ENCODE measurements at places on chromosomes 13 and 19. TPM values are rescaled to one million over a fixed set of nuclear protein-coding genes. Genes with fewer than 3 reads are reported as not detected.

GRCh38 chr13:114151565-114152284 is 19.3 kb upstream of the RASA3 start:
- DNase-seq, result no peak

DNA sequence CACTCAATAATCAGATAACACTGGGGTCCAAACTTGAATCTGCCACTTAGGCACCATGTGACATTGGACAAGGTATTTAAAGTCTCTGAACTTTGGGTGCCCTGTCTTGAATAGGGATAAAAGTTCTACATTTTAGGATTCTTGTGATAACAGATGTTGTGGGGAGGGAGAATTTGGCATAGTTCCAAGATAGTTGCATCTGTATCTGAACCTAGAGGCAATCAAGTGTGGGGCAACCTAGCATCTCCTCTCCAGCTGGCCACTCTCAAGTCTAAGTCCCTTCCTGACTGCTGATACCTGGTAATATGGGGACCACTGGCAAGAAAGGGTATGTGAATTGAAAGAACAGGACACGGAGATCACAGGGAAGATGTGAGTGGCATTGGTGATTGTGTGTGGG is 256.1 kb downstream of the FOXO1 start:
- no peak for DNase-seq

DNA sequence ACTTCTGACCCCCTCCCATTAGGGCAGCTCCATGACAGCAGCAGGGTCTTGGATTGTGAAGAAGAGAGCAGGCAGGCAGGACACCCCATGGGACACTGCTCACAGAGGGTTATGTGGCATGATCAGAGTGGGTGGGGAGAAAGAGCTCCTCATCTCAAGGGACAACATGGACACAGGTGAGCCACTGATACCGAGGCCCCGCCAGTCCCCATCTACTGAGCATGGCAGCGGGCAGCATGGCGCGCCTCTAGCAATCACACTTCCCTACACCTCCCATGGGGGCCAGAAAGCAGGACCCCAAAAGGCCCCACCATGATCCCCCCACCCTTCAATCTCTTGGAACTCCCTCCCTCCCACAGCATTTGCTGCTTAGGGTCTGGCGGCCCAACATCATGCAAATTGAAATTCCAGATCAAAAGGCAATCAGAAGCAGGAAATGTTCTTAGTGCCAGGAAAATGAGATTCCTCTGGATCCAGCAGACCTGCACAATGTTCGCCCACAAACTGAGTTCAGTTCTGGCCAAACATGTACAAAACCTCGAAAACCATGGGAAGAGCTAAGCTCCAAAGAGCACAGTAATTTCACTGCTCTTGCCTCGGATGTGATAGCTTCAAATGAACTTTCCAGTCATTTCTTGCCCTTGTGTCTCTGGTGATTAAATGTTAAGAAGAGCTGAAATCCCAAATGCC is 14.8 kb downstream of the DOCK9 start:
- DNase-seq, result no peak

- DNase-seq, result no peak
Measured at GRCh38 chr19:58550362-58551122, 4.4 kb downstream of the CHMP2A start.

DNA sequence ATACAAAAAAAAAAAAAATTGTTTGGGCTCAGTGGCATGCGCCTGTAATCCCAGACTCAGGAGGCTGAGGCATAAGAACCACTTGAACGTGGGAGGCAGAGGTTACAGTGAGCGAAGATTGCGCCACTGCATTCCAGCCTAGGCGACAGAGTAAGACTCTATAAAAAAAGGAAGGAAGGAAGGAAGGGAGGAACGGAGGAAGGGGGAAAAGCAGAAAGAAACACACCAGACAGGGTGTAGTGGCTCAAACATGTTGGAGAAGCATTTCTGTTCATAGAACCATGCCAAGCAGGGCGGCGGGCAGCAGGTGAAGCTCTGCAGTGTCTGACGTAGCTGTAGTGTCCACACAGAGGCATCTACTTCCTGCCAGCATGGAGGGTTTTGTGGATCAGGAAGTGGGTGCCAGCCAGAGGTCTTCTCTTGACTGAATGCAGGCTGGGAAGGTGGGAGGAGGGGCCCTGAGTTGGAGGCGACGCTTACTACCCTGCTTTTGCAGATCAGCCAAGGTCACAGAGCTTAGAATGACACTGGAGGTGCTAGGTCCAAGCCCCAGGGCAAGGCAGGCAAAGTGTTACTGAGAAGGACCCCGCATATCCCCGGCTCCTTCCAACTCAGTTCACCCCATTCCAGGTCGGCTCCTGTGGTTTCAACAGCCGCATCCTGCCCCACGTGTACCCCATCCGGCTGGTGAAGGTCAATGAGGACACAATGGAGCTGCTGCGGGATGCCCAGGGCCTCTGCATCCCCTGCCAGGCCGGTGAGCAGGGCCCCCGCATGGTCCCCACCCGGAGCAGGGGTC is 11.6 kb upstream of the PGLS start:
- no peak for DNase-seq

GRCh38 chr13:114013952-114014629 is 40.2 kb upstream of the C13orf46 start:
- DNase-seq, result no peak

THAP8 gene
- total RNA-seq, result 6.7 TPM

WDR87 gene
- not detected for total RNA-seq

ZNF470 gene
- 5.5 TPM for total RNA-seq

GZMM gene
- not detected for total RNA-seq

PTPRH gene
- total RNA-seq, result 3.9 TPM

CHAF1A gene
- total RNA-seq, result 9.8 TPM
